NCI-H1417 treated with DMSO at 0.1 percent for 48 hours (cell line): ENCODE measurements at places on chromosomes 2 and 18.

DNA sequence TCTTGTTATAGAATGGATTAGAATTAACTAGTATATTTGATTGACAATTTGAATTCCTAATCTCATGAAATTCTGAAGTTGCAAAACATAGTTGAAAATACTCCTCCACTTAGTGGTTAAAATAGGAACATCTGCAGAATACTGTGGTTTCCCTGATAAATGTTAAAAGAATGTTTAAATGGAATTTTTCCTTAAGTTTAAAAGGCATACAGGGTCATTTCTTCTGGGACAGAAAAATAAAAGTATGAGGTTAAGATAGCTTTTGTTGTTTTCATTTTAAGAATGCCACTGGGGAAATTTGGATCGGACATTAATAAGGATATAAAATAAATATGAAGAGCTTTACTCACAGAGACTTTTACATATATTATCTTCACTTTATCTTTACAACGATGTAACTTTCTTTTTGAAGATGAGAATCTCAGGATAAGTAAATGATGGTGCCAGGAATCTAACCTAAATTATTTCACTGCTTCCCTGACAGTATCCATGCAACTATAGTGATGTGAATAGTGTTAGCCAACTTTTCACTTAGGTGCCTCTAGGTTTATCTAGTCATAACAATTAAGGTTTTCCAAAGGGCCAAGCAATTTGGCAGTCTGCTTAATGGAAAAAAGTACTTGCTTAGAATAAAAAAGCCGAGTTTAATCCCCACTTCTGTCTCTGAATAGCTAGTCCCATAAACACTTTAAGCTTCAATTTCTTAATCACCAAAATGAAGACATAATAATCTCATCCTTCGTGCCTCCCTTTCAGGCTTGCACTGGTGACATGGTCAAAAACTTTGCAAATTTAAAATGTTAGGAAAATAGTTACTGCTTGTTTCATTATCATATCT lies 151.8 kb upstream of the STK17B start:
- DNase-seq = no peak

DNA sequence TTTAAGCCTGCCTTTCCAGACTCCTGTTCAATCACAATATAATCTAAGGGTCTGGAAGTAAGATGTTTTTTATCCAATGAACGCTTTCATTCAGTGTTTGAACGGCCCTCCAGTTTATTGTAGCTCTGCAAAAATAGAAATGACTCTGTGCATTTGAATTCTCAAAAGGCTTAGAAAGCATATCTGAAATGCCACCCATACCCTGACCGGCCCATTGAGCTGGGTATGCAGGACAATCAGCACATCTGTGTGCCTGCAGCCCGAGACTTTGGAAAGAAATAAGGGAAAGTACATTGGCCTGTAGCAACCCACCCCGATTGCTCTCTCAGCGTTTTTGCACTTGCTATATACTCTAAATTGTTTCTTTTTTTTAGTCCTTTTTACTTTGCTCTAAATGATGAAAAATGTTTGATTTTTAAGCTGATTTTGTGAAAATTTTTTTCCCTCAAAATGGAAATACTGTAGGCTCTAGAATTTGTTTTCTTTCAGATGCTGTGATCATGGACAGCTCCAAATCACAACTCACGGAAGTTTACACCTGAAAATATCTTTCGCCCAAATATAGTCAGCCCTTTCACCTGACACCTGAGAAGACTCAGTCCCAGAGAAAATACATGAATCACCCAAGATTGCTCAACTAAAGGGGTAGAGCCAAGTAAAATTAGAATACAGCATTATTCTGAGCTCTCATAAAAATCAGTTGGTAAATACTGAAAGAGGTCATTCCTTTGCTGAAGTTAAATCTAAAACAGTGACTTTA lies 194.5 kb upstream of the SIX3 start:
- DNase-seq = no peak

GRCh38 chr2:185813707-185814106 lies 75.1 kb downstream of the FSIP2 start:
- DNase-seq = no peak

GRCh38 chr18:32770666-32771168 lies 2.1 kb downstream of the KLHL14 start:
- no peak for DNase-seq

DNA sequence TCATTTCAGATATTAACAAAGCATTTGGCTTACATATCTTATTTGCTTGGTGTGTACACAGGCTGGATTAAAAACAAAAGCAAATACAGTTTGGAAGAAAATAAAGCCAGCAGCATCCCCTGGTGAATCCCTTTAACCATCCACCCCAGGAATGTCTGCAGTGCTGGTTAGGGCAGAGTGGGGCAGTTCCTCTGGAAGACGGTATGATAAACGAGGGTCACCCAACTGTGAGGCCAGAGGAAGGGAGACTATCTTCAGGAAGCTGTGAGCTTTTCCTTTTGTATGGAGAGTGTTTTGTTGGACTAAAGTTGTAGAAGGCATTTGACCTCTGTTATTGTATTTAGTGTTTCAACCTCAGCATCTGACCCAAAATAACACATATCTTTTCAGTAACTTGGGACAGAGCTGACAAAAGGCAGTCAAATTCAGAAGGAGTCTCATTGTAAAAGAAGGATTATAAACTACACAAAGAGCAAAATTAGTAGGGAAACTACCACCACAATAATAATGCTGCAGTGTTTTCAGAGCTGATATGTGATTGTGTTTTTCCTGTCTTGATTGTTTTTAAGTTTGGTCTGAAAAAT lies 159.1 kb downstream of the FMNL2 start:
- no peak for DNase-seq

DNA sequence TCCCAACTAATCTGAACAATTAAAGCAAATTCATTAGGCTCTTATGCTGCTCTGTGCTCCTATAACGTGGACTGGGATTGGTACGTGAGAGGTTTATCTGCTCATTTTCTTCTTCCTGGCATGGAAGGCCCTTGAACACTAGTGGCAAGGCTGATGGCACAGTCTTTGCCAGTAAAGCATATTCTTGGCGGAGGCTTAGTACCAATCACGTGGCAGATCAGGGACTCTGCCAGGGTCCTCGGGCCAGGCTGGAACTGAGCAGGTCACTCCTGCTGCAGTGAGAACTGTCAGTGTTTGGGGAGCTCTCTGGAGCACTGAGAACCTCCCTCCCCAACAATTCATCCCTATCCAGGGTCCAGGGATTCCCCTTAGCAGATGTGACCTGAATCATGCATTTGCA lies 3.7 kb upstream of the ALPK2 start:
- DNase-seq = no peak

DNA sequence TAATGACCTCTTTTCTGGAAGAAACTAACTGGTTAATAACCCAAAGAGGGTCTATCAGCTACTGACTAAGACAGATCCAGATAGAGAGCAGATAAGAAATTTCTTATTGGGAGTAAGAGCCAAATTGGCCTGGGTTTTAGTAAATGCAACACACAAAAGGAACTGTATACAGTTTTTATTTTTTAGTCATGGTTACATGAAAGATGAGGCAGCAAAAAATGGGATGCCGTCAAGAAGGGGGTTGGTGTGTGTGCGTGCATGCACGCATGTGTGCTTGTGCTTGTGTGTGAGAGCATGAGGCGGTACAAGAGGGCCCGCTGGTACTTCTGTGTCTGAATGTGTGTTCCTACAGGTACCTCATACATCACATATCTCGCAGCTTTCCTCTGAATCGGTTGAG lies 466.2 kb upstream of the HNRNPA3 start:
- DNase-seq = no peak

GRCh38 chr18:42087876-42088275 lies 132.8 kb downstream of the PIK3C3 start:
- no peak for DNase-seq

DNA sequence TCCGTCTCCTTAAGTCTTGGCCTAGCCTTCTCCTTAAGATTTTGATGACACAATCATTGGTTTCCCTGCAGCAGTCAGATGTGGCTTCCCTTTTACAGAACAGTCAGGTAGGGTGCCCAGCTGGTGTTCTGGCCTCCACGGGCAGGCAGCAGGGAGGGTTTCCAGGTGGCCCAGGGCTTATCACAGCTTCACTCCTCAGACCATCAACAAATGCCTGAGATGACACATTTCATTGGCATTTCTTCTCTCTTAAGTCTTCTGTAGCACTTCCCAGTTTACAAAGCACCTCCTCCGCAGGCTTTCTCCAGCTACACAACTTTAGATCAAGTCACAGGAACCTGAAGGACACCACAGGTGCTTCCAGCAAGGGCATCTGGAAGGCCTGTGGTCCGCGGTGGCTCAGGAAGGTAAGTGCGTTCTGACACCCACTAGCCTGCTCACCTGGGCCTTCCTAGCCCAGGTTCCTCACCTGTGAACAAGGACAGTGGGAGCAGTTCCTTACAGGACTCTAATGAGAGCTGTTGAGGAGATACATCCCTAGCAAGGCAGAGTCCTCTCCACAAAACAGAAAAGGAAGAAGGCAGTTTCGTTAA lies 37.6 kb downstream of the PTPN18 start:
- no peak for DNase-seq

- DNase-seq = no peak
Measured at GRCh38 chr2:177235855-177236437, 23.4 kb downstream of the HNRNPA3 start.

DNA sequence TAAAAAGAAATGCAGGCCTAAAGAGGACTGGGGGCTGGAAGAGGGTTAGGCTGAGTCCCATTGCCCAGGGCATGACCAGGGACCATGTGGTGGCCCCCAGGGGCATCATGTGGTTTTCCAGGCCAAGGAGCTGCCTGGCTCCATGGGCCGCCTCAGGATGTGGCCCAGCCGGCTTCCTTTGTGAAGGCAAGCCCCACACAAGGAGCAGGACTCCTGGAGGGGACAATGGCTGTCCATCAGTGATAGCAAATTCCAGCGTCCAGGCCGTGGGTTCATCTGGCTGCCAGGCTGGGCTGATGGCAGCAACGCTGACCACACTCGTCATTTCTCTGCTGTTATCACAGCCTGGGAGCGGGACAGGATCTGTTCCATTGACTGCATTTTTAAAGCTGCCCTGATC lies 82.5 kb downstream of the GBX2 start:
- DNase-seq = no peak

GRCh38 chr2:27572998-27573429 lies 9.8 kb upstream of the ZNF512 start:
- no peak for DNase-seq

GRCh38 chr2:232420463-232421188 lies 14.0 kb downstream of the ALPG start:
- DNase-seq = no peak

GRCh38 chr2:5538772-5539171 lies 153.4 kb upstream of the SOX11 start:
- DNase-seq = no peak

- DNase-seq = no peak
Measured at GRCh38 chr2:102139851-102140250, 2.7 kb upstream of the IL1R1 start.

GRCh38 chr2:58131191-58132011 lies 84.8 kb downstream of the VRK2 start:
- no peak for DNase-seq

DNA sequence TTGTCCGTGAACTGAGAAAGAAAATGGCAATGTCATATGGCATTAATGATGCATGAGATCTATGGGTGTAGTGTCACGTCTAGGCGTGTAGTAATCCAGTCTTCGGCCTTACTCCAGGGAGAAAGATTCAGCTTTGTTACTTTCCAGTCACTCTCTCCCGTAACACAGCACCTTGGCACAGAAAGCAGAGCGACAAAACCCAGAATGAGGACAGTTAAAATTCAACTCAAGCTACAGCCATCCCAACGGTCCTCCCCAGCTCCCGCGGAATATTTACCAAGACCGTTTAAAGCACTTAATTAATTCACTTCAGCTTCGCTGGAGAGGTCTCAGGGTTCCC lies 797 bp upstream of the CRIM1 start:
- no peak for DNase-seq

GRCh38 chr2:69911985-69912563 lies 2.8 kb upstream of the MXD1 start:
- peak; percentile 60 for DNase-seq

- DNase-seq = no peak
Measured at GRCh38 chr2:2876331-2877221, 501.0 kb downstream of the EIPR1 start.

DNA sequence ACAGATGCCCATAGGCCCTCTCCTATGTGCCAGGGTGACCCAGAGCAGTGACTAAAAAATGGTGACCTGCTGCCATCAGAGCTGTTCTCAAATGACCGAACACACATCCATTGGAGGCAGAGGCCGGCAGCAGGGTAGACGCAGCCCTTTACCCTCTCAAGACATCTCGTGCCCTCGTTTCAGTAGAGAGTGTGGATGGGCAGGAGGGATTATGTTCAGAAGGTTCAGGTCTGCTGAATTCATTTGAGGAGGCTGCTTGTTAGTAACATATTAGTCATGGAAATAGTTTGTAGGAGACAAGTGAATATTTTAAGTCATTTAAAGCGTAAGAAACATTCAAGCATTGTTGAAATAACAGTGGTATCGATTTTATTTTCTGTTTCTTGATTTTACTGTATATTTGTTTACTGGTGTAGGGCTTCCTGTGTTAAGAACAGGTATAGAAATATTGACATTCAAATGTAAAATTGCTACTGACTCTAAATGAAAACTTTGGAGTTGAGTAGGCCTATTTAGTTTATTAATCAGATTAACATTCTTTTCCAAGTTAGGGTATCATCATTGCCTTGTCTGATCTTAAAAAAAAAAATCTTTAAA lies 82.6 kb downstream of the ZNF532 start:
- DNase-seq = no peak

GRCh38 chr2:177603181-177603580 lies 210.6 kb downstream of the AGPS start:
- no peak for DNase-seq
